Karpas-422 (cell line): ENCODE measurements at places on chromosomes 3 and 15.
A peak's percentile ranks its signal among the peaks of the same experiment; 100 is the strongest.

DNA sequence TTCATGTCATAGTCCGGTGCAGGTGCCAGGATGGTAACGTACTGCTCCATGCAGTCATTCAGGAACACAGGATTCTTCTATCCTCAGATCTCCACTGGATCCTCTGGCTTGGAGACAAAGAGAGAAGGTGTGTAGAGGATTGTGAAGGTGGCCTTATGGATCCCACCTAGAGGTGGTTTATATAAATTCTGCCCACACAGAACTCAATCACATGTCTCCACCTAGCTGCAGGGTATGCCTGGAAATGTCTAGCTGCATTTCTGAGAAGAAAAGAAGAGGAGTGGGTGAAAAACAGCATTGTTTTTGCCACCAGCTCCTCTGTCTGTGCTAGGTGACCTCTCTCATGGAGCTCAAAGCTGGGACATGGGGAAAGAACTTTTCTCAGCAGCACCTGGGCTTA lies 478.7 kb downstream of the PDCD6IP start:
- DNase-seq: peak; percentile 56

GRCh38 chr15:101322016-101322695 lies 27.1 kb upstream of the SNRPA1 start:
- no peak for DNase-seq

- DNase-seq: no peak
Measured at GRCh38 chr15:26667222-26667988, 105.5 kb downstream of the GABRB3 start.

DNA sequence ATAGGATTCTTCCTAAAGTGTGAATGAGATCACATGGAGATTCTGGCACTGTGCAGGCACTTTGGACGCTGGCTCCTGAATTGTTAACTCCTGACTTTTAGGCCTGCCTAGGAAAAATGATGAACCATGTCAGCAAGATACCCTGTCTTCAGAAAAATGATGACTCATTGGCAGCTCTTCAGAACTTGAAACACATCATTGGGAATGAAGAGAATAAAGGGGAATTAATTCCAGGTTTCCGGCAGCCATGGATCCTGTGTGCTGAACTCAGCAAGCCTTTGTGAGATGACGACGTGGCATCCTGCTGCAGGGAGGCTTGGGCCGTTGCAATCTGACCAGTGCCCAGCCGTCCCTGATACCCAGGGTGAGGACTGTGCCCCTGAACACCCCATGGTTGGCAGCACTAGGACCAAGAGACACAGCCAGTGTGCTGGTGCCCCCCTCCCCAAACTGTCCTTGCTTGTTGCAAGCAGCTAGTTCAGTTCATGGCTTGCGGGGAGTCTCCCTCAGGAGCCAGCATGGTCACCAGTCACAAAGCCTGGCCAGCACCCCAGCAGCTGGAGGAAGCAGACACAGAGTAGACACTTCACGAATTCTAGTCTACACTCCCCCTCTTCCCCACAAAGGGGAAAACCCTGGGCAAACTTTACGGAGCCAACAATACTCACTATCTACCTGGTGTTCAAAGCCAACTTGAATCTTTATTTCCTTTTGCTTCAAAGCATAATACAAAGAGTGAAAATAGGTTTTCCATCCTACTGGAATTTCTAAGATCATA lies 7.8 kb upstream of the LIPC start:
- no peak for DNase-seq

GRCh38 chr3:160099834-160100233 lies 111.2 kb downstream of the IL12A start:
- no peak for DNase-seq

DNA sequence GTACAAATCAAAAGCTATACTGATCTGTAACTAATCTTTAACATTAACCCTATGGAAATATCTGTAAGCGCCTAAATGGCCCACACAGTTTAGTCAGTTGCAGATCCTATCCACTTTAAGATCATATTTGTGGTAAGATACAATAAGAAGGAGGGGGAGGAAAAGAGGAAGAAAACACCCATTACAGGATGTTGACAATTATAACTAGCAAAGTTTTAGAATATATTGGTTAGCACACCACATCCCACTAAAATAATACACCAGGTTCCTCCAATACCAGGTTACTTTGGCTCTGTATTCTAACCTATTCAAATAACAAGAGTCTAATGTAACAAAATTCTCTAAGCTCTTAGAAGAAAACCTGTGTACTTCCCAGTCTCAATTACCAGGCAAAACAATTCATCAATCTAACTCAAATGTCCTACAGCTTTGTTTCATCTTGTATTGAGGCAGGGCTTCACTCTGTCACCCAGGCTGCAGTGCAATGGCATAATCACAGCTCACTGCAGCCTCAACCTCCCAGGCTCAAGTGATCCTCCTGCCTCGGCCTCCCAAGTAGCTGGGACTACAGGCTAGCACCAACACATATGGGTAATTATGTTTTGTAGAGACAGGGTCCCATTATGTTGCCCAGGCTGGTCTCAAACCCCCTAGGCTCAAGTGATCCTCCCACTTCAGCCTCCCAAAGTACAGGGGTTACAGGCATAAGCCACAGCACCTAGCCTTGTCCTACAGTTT lies 4.2 kb downstream of the SLC4A7 start:
- peak; percentile 39 for DNase-seq

GRCh38 chr3:164222197-164222596 lies 856.1 kb downstream of the SI start:
- no peak for DNase-seq

GRCh38 chr3:106299300-106300098 lies 430.7 kb upstream of the CBLB start:
- DNase-seq: peak; percentile 42

DNA sequence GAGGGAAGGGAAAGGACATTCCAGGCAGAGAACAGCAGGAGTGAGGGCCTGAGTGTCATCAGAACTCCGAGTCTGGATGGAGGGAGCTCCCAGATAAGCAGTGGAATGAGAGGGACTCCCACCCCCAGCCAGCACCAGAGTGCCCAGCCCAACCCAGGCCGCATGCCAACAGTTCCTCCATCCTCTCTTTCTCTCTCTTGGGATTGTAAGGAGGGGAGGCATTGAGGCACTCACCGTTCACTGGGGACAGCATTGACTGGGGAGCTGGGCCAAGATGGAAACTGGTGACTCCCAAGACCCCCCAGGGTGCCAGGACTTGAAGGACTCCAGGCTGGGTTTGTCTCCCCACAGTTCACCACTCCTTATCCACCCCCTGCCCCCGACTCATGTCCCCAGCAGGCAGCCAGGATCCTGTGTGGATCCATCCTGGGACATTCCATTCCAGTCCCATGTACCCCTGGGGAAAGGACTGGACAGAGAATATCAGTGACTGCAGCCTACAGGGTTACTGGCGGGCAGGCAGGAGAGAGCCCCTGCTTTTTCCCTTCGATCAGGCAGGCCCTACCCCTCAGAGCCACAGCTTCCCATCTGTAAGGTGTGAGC lies 15.7 kb downstream of the PTH1R start:
- no peak for DNase-seq

DNA sequence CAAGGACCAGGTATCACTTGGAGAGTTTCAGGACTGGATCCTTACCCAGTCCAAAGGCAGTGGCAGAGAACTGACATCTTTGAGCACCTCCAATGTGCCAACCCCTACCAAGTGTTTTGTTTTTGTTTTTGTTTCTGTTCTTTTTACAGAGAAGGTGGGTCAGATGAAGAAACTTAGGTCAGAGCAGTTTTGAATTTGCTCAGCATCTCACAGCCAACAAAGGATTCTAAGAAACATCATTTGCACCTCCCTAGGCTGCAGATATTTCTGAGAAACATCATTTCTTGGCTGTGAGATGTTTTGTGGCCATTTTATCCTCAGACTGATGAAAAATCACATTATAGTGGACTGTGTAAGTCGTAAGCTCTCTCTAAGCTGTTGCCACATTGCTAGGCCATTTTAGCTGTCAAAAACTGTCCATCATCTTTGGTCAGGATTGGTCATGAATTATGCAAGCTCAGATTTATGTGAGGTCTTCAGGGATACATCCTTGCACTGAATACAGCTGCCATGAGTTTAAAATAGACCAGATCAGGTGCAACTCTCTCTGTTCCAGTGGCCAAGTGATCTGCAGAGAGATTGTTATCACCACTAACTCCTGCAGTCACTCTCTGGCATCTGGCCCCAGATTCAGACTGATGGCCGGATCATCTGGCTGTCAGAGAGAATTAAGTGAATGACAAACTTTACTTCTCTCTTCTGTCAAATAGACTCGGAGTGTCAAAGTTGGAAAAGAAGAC lies 341.5 kb downstream of the EPHB1 start:
- DNase-seq: peak; percentile 60

GRCh38 chr15:62407216-62407615 lies 242.1 kb upstream of the C2CD4B start:
- no peak for DNase-seq

GRCh38 chr3:53192608-53193007 lies 31.6 kb downstream of the PRKCD start:
- no peak for DNase-seq

GRCh38 chr3:177294221-177294620 lies 96.9 kb upstream of the TBL1XR1 start:
- DNase-seq: no peak

- no peak for DNase-seq
Measured at GRCh38 chr3:79339846-79340245, 428.0 kb downstream of the ROBO1 start.

- DNase-seq: peak; percentile 85
Measured at GRCh38 chr3:179606534-179607085, 2.0 kb downstream of the NDUFB5 start.

DNA sequence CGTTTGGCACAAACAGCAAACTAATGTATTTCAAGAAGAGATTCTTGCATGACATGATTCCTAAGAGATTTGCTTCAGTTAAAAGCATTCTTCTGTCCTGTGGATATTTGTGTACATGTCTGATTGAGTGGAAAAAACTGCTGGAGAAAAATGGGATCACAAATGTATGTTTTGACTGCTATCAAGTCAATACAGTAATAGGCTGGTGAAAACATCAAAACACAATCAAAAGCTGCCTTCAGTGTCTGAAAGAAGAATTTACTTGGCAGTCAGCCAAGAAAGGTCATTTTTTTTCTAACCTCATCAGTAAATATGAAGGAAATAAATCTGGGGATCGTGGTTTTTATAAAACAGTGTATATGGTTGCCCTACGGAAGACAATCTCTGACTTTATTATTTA lies 1214.8 kb downstream of the NSUN3 start:
- no peak for DNase-seq

DNA sequence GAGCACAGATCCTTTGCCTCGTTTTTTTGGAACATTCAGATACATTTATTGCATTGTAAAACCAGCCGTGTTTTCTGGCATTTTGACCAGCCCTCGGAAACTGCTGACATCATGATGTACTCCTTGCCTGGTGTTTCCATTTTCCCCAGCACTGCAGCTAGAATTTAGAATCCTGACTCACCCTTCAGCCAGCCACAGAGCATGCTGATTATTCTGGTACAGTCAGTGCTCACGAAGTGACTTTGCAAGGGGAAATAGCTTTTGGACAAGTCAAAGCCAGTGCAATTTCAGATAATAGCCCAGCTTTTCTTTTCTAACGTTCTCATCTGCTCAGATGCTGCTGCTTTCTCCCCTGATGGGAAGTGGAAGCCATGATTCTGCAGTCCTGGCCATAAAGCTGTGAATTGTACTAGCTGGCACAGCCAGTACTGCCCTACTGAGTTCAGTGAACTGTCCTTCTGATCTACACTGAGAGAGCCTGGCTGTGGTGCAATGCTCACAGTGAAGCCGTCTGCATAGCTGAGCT lies 12.1 kb upstream of the CNBP start:
- DNase-seq: no peak

DNA sequence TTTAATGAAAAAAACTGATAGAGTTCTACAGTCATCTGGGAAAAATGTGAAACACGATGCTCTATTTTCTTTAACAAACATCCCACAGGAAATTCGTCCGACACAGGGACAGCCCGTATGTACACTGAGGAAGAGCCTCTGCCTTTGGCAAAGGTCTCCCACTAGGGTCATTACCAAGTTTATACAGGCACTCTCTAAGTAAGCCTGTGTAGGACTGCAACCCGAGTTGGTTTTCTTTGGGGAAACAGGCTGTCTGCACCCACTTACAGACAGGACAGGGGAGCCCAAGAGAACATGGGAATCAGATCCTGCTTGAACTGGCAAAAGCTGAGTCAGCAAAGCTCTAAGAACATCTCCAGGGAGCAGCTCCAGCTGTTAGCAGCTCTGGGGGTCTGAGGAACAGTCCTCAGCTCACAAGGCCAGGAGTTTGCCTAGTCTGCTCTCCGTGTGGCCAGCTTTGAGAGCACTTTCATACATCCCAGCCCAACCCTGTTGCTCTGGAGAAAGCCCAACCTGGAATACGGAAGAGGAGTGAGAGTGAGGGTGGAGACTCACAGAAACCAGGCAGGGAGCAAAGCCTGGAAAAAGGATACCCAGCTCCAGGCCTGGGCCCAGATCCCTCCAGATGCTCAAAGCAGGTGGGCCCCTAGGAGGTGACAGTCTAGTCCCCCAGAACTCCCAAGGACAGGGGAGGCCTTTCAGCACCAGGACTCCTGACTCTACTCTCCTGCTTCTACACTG lies 1.9 kb downstream of the TBC1D2B start:
- no peak for DNase-seq

GRCh38 chr15:35306361-35306981 lies 221.4 kb upstream of the NANOGP8 start:
- no peak for DNase-seq

- DNase-seq: no peak
Measured at GRCh38 chr3:169848741-169849140, 21.0 kb downstream of the LRRC31 start.
